ENCODE measurements at places on chromosomes 7 and 10.

DNA sequence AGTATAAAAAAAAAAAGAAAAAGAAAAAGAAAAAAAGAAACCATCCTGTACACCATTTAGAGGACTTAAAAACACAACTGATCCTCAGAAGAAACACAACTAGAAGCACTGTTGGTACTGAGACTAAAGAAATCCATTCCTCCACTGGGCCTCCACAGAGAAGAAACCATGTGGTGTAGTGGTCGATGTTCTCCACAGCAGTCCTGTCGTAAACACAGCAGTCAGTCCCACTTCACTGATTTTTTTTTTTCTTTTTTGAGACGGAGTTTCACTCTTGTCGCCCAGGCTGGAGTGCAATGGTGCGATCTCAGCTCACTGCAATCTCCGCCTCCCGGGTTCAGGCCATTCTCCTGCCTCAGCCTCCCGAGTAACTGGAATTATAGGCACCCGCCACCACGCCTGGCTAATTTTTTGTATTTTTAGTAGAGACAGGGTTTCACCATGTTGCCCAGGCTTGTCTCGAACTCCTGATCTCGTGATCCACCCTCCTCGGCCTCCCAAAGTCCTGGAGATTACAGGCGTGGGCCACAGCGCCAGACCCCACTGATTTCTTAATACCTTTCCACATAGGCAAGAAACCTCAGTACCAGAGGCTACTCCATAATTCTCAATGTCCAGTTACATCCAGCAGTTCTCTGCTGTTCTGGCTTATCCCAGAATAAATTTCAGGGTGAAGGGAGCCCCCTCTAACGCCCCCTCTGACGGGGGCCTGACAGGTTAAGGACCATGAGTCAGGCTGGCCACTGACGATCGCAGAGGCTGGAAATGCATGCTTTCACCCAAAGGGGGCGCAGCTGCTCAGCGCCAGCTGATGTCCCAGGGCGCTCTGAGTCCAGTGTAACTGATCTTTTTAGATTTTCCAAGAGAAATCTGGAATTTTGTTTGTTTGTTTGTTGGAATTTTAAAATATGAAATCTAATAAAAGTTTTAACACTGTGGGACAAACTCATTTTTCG is 24.8 kb upstream of the FFAR4 start:
- DNase-seq, result peak; percentile 65

DNA sequence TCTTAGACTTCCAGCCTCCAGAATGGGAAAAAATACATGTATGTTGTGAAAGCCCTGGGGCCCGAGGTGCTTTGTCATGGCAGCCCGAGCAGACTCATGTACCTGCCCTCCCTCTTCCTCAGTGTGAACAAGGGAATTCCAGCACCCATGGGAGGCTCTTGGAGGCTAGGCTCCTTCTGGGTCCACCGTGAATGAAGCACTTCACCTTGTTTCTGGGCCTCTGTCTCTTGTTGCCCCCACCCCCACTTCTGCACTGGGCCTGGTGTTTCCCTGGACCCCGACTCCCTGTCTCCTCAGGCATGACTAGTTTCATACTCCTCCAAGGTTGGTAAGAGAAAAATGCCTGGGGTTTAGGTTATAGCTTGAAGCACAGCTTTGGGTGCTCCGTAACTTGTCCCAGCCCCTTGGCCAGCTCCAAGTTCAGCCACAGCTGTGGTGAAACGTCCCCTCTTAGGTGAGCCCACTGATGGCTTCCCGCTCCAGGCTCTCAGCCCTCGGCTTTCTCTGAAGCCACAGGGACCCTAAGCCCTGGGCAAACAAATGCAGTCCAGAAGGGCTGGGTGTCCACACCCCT is 30.2 kb upstream of the ARHGAP22 start:
- DNase-seq, result no peak

DNA sequence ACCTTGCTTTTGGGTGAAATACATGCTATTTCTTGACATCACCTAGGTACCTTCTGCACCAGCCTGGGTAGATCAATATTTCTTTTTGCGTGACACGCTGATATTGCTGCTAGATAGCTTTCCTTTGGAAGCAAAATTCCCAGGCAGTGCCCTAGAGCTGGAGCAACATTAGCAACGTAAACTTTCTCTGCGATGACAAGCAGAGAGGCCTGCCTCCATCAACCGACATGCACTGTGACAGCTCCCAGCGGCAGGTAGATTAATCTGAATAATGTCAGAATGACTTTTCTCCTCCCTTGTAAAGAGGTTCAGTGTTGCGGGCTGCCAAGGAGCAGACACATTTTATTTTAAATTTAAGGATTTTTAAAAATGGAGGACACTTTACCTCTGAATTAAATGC is 307.4 kb downstream of the GALNT17 start:
- DNase-seq, result no peak

- DNase-seq, result no peak
These were observed 135.1 kb downstream of the NPY start for GRCh38 chr7:24419077-24419476.

DNA sequence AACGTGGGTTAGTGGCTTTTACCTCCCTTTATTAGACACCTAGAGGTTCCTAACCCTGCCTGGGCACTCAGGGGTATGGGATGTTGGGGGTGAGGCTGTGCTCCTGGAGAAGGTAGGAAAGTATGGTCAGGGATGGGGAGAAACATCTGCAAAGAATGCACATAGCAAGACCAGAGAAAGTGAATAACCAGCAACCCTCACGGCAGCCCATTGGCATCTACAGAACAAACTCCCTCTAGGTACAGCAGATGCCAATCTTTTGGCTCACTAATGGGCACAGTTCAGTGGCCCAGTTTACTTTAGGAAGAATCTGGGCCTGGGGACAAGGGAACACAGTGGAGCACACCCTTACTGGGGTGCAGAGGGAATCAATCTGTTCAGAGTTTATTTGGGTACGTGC is 143.9 kb downstream of the JAZF1 start:
- DNase-seq, result no peak

GRCh38 chr10:121133901-121134300 is 282.7 kb downstream of the WDR11 start:
- DNase-seq, result peak; percentile 45

- no peak for DNase-seq
These were observed 64.5 kb upstream of the BTBD16 start for GRCh38 chr10:122206471-122207065.

DNA sequence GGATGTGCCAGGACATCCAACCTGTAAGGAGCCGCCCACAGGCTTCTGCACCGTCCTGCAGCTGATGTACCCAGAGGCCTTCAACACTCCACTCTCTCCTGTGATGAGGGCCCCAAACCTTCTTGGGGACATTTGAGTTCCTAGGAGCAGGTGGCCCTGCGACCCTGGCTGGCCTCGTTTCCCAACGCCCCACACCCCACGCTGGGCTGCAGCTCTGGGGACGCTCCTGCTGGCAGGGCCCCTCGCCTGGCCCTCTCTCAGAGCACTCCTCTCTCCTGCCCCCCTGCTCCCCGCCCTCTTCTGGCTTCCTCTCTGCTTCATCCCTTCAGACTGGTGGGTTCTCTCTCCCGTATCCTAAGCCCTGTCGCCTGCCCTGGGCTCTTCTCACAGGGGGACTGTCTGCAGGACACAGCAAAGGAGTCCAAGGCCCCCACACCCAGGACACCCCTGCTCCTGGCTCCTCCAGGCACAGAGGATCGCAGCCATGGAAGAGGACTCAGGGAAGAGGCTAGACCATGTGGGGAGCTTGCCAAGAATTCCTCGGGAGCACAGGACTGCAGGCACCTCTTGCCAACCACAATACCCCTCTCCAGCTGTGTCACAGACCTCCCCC is 541.4 kb downstream of the TCERG1L start:
- DNase-seq, result no peak

- no peak for DNase-seq
These were observed 96.3 kb downstream of the BICC1 start for GRCh38 chr10:58608826-58609531.

- DNase-seq, result no peak
These were observed 34.0 kb upstream of the SFTPD start for GRCh38 chr10:79982861-79983260.

- DNase-seq, result no peak
These were observed 19.9 kb downstream of the TMEM72 start for GRCh38 chr10:44930904-44931620.

DNA sequence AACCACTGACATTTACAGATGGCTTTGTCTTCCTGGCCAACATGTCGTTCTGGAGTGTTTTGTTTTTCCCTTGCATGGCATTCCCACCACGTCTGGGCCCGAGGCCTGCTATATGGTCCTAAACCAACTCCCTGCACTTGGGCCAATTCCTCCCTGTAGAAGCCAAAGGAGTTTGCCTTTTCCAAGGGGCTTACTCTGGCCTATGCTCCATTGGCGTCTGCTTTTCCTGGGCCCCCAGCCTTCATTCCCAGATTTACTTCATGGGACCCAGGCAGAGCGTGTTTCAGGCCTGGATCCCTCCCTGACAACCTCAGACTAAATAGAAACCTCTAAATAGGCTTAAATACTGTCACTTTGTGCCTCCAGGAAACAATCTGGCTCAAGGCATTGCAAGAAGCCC is 60.7 kb downstream of the MINDY4 start:
- no peak for DNase-seq

DNA sequence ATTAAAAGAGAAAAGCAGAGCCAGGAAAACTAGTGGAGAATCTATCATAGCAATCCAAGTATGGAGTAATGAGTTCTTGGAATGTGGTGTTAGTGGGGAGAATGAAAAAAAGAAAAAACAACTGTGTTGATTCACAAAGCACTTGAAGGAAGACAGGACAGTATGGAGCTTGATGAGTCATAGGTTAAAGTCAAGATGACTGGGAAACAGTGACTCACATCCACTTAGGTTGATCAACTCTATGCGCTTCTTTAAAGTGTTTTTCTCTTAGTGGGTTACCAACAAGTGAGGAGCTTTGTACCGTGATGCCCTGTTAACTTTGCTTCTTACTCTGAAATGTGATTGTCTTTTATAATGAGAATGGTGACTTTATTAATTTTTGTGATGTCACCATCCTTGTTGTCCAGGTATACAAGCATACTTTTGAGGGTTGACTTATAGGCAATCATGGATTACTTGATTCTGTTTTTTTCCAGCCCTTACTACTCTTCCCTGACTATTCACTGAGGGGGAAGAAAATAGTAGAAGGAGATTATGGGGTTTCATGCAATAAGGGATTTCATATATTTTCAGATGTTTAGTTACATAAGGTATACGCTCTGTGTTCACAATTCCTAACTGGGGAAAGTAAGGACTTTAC is 32.1 kb upstream of the MDFIC start:
- no peak for DNase-seq

DNA sequence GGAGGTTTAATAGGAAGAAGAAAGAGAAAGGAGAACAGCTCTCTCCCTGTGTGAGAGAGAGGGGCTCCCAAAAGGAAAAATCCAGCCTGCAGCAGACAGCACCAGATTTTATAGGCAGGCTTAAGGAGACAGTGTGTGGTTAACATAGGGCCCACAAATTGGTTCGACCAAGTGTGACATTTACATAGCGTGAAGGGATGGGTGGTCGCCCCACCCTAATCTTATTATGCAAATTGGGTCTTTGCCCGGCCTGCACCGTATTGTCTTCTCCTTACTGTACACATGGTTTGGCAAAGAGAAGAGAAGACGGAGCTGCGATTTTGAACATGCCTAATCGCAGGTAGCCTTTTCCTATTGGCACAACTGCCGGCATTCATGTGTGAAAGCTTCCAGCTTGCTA is 756.3 kb downstream of the NXPH1 start:
- DNase-seq, result peak; percentile 25

- no peak for DNase-seq
These were observed 37.2 kb downstream of the CYCS start for GRCh38 chr7:25087855-25088254.

DNA sequence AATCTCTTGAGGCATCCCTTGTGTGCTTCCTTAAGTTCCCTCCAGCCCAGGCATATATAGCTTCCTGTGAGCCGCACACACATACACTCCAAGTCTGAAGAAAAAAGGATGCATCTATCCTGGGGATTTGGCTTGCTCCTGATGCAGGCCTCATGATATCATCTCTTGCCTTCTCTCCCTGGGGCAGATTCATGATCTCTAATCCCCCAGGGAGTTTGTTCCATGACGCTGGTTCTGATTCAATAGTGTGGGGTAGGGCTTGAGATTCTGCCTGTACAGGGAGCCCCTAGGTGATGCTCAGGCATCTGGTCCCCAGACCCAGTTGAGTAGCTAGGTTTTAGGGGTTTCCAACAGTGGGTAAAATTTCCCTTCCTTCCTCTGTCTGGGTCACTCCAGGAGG is 1.5 kb downstream of the PON1 start:
- DNase-seq, result no peak

- DNase-seq, result no peak
These were observed 173.1 kb downstream of the PTPRN2 start for GRCh38 chr7:158414486-158414961.

DNA sequence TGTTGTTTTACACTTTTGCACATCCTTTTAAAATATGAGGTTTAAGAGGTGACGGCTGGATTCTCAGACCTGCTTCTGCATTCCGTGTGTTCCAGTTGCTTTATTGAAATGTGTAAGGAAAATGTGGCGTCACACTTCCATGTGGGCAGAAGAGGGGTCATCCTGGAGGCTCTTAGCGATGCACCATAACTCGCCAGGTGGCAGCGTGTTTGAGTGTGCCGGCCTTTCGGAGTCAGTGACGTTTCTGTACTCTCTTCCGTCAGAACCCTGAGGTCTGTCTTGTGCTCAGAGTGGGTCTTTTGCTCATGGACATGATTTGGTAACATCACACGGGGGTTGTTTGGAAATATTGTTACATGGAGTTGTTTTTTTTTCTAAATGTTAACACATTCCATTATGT is 9.1 kb downstream of the PPP2R2D start:
- DNase-seq, result no peak

DNA sequence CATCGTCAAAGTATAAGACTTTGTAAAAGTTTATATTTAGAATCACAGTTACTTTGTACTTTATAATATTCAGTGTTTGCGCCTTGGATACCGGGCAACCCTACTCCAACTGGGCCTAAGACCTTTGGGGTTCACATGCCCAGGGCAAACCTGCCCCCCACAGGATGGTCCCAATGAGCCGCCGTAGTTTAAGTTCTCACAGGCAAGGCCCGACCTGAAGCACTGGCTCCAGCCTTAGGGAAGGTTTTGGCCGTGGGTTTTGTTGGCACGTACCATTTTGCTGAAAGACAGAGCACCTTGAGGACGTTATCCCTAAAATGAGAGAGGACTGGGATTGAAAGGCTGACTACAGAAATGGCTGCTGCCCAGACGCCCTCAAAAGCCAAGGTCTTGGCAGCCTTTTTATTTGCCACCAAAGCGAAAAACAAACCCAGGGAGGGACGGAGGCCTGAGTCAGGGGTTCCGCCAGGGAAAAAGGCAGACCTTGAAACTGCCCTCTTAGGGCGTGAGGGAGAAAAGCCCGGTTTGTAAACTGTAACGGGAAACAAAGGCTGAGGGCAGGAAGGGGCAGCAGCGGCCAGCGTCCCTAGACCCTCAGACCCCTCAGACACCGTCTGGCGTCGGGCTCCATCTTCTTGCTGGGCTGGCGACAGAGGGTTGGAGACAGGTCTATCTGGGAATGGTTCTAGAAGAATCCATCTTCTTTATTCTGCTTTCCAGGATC is at the start of gene CCDC172:
Gene CCDC172, plus strand, starts transcription at position 222 of the 724 bp plus-strand sequence. CDS start 564 bp downstream, outside the sequence.
- DNase-seq, result no peak
